NCI-H1436 (cell line): ENCODE measurements at places on chromosomes 1 and 21.
A peak's percentile ranks its signal among the peaks of the same experiment; 100 is the strongest.

DNA sequence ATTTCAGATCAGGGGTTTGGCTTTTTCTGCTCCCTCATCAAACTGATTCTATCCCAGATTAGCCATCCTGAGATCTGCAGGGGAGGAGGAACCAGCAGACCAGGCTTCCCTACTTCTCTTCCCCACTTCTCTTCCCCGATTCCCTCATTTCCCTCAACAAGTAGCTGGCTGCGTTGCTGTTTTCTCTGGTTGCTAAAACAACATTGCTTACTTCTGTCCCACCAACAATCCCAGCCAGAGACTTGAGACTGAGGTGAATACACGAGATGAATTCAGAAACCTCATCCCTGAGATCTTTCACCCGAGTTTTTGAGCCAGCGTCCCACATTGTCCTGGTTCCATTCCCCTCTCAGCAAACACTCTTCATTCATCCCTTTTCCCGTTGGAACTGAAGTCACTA lies 22.4 kb downstream of the DYRK3 start:
- no peak for DNase-seq

DNA sequence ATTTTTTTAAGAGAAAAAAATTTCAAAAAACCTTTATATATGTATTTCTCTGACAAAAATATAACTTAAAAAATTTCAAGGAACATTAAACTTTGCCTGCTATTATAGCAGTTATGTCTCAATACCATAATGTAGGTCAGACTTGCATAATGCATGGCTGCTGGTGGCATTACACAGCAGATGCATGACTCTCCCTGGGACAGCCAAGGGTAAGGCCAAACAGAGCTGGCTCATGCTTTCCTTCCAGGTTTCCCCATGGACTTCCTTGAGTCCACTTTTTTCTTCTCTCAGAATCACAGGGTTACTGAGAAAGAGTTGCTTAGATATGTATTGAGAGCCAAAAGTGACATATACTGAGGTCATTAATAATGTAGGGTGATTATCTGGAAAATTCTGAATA lies 43.7 kb downstream of the RHOU start:
- no peak for DNase-seq

DNA sequence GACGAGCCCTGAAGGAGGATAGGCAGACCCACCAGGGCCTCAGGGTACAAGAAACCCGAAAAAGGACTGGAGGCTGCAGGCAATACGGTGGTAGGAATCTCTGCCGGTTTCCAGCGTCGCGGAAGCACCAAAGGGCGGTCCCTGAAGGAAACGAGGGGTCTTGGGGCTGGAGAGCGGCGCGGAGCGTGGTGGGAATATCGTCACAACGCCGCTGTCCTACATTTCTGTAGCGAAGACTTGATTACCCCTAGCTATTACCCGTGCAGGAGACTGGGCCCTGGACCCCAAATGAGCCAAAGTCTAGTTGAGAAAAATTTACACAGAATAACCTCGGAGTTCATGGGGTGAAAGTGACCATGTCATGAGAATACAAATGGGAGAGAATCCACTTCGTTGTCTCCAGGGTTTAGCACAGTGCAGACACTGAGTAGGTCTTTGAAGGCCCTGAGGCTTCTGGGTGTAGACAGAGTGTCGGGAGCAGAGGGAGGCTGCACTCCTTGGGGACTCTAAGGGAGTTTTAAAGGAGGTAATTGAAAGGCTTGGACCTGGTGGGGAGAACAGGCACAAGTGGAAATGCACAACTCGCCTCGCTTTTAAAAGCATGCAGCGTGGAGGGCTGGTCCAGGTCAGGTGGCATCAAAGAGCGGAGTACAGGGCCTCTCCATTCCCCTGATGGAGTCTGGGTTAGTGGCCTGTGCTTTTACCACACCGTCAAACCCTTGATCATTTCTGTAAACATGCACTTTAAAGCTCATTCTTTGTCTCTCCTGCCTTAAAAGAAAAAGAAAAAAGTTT lies 1.5 kb downstream of the ATP1A1 start:
- no peak for DNase-seq

DNA sequence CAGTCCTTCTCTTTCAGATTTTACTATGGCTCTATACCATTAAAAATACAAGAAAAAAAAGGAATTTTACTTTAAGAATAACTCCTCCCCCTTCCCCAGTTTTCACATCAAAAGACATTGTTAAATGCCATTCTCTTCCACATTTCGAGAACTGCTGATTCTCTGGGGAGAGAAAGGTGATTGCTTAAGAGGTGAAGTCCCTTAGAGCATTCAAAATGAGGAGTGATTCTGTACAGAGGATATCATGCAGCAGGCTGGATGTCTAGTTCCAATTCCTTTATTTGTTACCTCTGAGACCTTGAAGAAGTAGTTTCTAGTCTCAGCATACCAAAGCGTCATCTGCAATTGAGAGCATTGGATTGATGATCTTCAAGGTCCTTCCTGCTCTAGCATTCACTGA lies 46.9 kb downstream of the FMO3 start:
- peak; percentile 55 for DNase-seq

DNA sequence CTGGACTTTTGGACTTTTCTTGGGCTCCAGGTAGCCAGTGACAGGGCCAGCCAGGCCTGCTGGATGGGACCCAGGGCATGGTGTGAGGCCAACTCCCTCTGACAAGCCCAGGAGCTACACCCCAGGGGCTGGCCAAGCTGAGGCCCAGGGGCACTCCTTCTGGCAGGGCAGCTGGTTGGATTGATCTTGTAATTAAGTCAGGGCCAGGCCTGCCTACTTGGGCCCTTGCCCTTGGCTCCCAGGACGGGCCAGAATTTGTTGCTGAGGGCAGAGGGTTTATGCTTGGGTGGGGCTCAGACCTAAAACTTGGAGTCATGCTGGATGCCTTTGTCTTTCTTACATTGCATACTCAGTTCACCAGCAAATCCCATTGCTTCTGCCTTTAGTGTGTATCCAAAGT lies 20.7 kb downstream of the KCNA2 start:
- no peak for DNase-seq
